NCI-H526 treated with DMSO at 0.1 percent for 48 hours (cell line): ENCODE measurements at places on chromosomes 4 and X.

GRCh38 chrX:71637253-71637618, 18.9 kb upstream of the CXCR3 start:
- DNase-seq = no peak

GRCh38 chr4:159562366-159562765, 459.5 kb downstream of the RAPGEF2 start:
- no peak for DNase-seq

DNA sequence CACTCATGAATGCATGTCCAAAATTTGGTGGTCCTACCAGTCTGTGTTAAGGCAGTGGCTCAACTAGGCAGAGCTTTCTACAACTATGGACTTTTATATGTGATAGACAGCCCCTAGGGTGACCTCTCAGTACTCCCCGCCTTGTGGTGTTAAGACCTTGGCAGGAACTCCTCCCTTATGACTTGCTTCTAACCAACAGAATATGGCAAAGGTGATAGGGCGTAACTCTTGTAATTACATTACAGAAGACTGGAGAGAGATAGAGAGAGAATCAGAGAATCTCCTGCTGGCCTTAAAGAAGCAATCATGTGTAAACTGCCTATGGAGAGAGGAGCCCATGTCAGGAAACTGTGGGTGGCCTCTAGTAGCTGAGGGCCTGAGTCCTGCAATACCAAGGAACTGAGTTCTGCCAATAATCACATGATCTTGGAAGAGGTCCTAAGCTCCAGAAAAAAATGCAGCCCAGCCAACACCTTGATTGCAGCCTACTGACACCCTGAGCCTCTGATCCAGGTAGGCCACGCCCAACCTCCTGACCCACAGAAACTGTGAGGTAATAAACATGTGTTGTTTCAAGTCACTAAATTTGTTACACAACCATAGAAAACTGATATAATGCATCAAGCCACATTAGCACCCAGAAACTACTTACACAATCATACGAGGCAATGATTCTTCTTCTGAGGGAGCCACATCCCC, 68.9 kb downstream of the INPP4B start:
- no peak for DNase-seq

DNA sequence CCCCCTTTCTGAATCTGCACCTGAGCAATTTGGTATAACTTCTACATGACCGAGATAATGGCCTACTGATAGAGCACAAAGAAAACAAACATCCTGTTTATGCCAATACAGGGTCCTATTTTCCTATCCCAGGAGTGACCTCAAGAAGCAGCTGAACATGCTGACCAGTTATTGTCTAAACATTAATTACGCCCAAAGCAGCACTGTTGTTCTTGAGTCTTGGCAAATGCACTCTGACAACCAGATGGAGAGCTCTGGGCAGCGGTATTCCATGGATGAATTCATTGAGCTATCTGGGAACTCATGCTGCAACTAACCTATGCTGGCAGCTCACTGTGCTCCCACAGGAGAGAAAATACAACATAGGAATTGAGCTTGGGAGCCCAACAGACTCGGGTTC, 52.6 kb downstream of the PCYT1B start:
- DNase-seq = no peak

DNA sequence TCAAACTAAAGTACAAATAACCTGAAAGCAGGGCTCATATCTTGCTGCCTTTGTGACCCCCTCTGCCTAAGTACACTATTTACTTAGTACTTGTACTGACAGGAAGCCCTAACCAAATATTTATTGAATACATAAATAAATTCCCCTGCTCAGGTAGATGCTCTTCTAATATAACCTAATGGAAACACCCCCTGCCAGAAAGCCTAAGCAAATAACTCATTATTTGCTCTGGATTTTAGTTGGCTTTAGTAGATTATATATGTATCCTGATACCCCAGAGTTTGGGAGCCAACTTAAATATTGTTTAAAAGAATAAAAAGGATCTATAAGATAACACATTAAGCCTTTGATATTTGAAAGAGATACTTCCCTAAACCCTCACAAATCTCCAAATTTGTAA, 318.2 kb downstream of the PPP1R2C start:
- no peak for DNase-seq

DNA sequence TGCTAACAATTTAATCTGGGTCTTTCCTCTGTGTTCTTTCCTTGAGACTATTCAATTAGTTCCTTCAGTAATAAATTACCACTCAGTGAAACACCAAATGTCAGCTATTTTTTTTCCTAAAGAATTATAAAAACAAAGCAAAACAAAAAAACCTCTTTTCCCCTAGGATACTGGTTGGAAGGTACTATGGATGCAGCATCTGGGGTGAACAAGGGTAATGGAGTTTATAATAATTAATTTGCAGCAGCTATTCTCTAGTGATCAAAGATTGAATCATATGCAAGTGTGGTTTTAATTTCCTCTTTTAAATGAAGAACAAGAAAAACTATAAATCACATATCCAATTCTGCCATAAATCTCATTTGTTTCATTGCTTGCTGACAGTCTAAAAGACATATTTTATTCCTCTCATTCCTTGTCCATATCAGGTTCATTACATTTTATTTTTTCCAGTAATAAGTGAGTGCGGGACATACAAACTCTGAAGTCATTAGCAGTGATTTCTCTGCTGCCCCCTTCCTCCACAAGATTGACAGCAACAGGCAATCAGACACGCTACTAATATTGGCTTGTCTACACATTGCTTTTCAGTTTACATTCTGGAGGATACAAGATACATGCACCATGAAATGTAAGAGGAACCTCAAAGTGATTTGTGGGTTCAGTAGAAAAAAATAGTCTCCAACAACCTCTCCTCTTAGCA, 1093.4 kb upstream of the SLIT2 start:
- DNase-seq = no peak

DNA sequence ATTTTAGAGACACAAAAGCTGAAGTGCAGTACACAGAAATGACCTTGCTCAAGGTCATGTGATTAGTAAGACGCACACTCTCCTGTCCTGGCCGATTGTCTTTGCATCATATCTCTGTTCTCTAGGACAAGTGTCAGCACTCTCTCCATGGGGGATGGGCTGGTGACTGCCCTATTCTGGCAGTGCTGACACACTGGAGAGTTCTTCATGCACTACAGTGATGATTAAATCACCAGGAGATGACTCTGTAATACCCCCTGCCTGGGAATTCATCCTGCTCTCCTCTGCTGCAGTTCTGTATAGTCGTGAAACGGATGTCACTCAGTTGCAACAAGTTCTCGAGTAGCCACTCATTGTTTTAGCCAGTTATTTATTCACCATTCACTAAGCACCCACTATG, 5.3 kb upstream of the SHISA3 start:
- no peak for DNase-seq

- peak; percentile 1 for DNase-seq
Measured at GRCh38 chrX:85851418-85851817, 195.9 kb downstream of the CHM start.

DNA sequence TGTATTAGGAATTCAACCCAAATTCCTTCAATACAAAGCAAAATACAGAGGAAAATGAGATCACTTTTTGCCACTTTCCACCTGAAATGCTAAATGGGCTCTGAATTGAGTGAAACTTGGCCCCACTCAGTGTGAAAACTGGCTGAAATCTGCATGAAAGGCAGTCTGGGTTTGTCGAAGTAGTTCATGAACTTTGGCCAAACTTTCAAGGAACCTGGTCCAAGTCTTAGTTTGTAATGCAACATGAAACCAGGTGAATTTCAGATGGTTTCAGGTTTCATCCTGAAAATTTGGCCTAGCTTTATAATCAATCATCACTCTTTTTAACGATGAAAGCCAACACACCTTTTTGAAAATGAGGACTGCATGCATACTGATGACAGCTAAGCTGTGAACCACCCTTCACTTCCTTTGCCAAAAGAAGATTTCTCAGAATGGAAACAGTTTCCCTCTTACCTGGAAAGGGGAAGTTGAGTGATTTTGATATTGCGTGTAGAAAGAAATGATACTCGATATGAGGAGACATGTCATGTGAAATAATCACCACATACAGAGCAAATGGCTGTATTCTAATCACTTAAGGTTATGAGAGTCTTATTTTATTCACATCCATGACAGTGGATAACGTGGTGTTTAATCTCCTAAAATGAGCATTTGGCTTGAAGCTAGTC, 209.9 kb upstream of the ETNPPL start:
- no peak for DNase-seq

DNA sequence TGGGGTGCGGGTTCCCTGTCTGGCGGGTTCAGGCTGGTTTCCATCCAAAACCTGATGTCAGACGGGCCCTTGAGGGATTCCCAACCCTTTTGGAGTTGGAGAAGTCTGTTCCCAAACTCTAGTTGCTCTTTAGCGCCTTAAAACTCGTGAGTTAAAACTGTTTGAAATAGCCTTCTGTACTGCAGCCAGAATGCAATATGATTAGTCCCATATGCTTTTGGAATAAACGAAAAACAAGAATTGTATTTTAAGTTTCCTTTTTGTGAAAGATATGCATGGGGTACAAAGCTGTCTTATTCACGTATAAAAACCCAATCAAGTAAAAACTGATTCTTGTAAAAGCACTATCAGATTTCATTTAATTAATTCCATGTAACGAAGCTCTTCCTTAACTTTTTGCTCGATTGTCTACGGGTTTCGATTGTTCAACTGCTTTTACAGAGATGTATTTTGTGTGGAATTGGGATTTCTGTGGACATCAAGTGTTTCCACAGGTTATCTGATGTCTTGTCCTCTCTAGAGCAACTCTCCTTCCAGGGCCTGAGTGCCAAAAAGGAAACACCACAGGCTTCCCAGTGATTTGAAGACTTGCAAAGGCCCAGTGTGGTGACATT, 49.5 kb downstream of the CLDN34 start:
- no peak for DNase-seq

- no peak for DNase-seq
Measured at GRCh38 chr4:105293360-105293759, 146.7 kb downstream of the TET2 start.

DNA sequence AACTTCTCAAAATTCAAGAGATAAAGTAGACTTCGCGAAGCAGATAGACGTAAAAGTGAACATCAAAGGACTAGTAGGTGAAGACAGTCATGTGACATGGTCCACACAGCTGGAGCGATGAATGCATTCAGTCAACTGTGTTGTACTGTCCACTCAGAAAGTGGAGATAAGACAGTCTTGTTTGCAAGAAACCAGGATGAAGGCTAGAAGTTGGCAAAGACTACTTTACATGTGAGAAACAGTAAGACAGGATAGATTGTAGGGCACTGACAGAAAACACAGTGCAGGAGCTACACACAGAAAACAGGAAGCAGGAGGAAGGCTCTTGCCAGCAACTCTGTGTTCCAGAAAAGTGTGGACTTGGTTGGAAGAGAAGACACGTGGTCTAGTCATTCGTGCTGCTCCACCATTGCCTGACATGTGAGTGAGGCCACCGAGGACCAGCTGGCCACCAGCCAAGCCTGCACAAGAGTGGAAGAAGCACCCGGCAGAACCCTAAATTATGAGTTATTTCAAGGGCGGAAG, 78.9 kb downstream of the FAT1 start:
- DNase-seq = no peak

GRCh38 chr4:132540797-132541196, 608.3 kb upstream of the PCDH10 start:
- DNase-seq = no peak

DNA sequence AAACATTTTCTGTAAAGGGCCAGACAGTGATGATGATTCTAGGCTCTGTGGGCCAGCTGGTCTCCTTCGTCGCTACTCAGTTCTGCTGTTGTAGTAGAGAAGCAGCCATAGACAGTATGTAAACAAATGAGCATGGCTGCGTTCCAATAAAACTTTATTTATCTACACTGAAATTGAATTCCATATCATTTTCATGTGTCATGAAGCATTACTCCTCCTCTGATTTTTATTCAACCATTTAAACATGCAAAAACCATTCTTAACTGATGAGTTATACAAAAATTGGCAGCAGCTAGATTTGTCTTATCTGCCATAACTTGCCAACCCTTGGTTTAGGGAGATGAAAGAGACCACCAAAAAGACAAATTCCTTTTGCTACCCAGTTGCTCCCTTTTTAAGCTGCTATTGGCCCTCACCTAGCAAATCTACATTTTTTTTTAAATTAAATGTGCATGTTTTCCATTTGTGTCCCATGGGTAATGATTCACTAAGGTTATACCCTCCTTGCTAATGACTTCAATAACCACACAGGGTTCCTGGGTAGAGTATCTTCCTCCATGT, 309.9 kb downstream of the DHX15 start:
- no peak for DNase-seq

GRCh38 chr4:72604324-72604723, 35.3 kb upstream of the ADAMTS3 start:
- DNase-seq = no peak

GRCh38 chr4:53614591-53614990, 23.3 kb upstream of the LNX1 start:
- DNase-seq = no peak

DNA sequence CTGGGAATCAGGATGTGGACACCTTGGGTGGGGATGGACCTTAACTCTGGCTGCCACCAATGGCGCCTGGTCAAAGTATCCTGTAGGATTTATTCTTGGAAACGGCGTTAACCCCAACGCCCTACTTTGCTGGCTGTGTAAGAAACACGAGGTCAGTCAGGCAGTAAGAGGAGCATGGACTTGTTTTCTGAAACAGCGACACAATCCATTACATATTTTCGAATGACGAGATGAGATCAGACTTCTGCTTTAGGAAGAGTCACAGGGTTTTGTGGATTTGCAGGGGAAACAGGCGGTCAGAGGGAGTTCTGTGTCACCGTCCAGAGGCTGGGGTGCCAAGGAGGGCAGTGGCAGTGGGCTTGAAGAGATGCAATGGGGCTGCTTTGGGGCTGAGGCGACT, 92.2 kb downstream of the TBL1X start:
- DNase-seq = no peak

GRCh38 chrX:82208975-82209374, 1007.1 kb downstream of the SH3BGRL start:
- no peak for DNase-seq

- no peak for DNase-seq
Measured at GRCh38 chr4:86921608-86922252, 13.1 kb upstream of the AFF1 start.

- DNase-seq = no peak
Measured at GRCh38 chr4:26073886-26074560, 160.0 kb downstream of the SMIM20 start.

DNA sequence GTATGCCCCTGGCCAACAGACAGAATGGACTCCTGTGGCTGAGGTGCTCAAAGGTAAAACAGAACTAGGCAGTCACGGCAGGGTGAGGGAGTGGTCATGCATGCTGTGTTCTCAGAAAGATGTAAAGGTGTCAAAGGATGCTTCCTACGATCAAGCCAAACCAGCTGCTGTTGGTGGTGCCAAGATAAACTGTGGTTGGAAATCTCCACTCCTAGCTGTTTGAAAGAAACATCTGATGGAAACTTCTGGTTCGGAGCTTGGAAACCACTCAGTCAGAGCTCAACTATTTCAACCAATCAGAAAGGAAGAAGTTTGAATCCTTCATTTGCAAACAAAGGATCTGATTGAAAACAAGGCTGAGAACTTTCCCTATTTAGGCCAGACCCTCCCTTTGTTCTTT, 68.5 kb upstream of the DDX60 start:
- DNase-seq = no peak
